Stimulated activated naive B cell treated with anti-CD40 and anti-IgM and Interleukin-4, amounts not matched to agents 10 μg/mL and 1 μg/mL and 100 μg/mL, for 72 hours (primary cell): ENCODE measurements at places on chromosomes 13 and 19.
A peak's percentile ranks its signal among the peaks of the same experiment; 100 is the strongest.

DNA sequence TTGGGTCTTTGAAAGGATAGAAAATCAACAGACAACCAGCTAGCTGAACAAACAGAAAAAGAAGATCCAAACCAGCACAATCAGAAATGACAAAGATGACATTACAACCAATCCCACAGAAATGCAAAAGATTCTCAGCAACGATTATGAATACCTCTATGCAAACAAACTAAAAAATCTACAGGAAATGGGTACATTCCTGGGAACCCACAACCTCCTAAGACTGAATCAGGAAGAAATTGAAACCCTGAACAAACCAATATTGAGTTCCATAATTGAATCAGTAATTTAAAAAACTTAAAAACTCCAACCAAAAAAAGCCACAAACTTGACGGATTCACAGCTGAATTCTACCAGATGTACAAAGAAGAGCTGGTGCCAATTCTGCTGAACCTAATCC, 20.9 kb upstream of the C1QTNF9B start:
- DNase-seq = no peak

DNA sequence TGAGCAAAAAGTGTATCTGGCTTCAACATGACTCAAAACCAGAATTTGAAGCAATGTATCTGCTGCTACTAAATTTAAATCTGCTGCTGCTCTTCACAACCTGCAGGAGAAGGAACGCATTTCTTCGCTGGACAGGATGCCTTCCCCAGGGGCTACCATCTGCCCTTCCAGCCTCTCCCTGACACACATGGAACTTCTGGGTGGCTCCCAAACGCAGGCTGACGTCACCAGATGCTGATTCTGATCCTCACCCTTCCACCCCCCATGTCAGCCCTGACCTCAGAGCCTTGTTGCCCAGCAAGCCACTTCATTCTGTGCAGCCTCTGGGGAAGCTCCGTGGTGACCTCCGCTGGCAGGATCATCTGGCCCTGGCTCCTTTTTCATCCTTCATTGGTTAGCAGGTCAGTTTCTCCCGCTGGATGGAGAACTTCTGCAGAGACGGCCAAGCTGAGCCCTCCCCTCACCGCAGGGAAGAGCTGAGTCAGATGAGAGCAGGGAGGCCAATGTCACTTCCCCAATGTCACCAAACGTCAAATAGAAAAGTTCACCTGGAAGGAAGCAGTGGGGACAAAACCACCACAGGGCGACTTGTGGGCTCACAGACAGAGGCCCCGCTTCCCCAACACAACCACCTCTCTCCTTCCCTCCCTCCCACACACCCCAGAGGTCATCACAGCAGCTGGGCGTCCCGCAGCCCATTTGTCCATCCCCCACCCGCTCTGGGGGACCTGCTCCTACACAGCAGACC, 14.0 kb upstream of the RAB20 start:
- peak; percentile 72 for DNase-seq

DNA sequence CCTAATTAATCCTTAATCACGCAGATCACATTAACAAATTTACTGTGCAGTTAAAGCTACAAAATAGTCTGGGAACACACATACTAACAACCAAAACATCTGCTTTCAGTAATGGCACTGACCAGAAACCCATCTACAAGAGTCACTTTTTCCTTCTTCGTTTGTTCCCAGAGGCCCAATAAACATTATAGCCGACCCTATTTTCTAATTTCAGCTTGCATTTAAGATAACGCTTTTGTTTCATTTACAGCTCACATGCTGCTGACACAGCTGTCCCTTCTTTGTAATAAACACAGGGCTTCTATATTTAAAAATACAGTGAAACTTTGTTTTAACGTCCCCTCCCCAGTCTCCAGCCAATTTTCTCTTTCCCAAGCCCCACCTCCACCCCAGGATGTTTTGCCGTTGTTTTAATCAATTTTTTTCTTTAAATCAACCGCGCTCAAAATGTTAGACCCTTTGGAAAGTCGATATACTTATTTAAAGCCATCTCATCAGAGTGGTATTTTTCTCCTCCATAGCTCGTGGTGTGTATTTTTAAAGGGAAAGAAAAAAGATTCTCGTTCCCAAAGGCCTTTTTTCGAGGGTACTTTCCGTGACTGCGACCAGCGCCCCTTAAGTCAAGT, 1.7 kb upstream of the WBP4 start:
- DNase-seq = no peak

DNA sequence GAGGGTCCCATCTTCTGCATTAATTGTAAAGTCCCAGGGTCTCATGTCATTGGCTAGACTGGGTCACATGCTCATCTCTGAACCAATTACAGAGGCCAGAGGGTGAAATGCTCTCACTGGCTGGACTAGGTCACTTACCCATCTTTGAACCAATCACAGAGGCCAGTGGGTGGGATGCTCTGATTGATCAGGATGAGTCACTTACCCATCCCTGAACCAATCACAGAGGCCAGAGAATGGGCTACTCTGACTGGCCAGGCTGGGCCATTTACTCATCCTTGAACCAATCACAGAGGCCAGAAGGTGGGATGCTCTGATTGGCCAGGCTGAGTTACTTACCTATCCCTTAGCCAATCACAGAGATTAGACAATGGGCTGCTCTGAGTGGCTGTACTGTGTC, 5.3 kb downstream of the MISP start:
- no peak for DNase-seq
